ENCODE measurements at places on chromosomes 11 and 22. TPM values are rescaled to one million over a fixed set of nuclear protein-coding genes. Genes with fewer than 3 reads are reported as not detected.

The POU2AF3 gene
- 0.39 TPM for total RNA-seq

The SAA4 gene
- total RNA-seq: 876 TPM

GRCh38 chr11:44597358-44598012 is 32.0 kb downstream of the CD82 start:
- DNase-seq: no peak
- no peaks in the 10 kb centered on the region for H3K36me3 ChIP-seq
- H3K4me3 ChIP-seq: no peak overlapping the region
- H3K27ac ChIP-seq: no peak overlapping the region
- peaks cover 3% of the 10 kb centered on the region for H3K4me1 ChIP-seq

The VSIG2 gene
- total RNA-seq: 1.4 TPM

DNA sequence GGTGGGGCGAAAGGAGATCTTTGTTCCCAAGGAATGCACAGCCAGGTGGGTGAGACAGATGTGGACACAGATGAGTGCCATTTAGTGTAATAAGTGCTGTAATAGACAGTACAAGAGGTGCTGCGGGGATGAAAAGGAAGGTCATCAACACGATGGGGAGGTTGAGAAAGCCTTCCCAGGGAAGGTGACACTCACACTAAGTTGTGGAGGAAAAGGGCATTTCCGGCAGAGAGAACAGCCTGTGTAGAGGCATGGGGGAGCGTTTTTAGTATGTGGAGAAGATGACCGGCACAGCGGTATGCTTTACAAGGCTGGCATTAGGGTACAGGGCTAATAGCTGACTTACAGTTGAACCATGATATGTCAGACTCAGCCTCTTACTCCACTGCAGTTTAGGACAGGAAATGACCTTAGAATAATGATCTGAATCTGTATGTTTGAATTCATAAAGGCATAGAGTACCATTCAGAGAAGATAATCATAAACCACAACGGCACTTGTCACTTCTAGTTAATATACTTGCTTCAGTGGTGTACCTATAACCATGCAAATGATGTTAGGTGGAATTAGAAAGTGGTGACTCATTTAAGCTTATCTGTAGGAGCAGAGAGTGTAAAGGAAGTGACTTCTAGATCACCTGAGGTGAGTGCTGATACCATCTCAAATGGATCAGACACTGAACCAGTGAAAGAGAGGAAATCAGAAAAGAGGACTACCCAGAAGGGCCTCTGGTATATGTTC is 60.6 kb downstream of the FAM83F start:
- no peaks in the 10 kb centered on the region for H3K27me3 ChIP-seq
- no peak for DNase-seq
- H3K27ac ChIP-seq: no peak overlapping the region

DNA sequence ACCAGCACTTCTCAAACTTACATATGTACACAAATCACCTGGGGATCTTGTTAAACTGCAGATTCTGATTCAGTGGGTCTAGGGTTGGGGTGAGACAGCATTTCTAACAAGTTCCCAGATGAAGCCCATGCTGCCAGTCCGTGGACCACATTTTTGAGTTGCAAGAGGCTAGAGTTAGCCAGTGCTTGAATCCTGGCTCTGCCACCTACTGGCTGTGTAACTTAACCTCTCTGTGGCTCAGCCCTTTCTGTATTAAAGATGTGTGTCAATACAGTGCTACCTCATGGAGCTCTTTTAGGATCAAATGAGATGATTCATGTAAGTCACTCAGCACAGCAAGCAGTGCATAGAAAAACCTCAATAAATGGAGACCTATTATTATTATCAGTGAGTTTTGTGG is 90.2 kb upstream of the ISX start:
- no peaks in the 10 kb centered on the region for H3K36me3 ChIP-seq
- no peak for DNase-seq
- H3K4me1 ChIP-seq: no peaks in the 10 kb centered on the region
- no peaks in the 10 kb centered on the region for H3K27me3 ChIP-seq

DNA sequence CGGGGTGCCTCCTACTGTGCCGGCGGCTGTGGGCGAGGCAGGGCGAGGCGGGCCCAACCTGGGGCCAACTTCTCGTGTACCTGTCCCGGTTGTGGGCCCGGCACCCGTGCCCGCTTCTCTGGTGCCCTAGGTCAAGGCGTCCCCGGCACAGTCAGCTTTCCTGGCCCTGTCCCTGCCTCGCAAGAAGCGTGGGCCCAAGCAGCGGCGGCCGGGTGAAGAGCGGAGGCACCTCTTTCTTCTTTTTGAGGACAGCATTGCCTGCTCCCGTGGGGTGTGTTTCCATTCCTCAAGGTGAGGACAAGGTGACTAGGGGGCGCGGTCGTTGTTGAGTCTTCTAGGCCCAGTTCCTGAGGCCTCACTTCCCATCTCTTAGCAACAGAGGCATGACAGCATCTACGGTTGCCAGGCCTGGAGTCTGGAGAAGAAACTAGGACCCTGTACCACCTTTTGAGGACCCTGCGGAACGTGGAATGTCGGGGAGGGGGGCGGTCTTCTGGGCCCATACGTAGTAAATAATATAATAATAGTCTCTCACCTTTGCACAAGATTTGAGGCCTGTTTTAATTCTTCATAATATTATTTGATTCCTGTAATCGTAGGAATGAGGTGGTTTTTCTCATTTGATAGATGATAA is 418 bp downstream of the ACO2 start:
- peak overlapping the region; percentile 96 for H3K27ac ChIP-seq
- peaks cover 31% of the 10 kb centered on the region for H3K36me3 ChIP-seq
- peak overlapping the region; percentile 83 for H3K4me3 ChIP-seq
- H3K4me1 ChIP-seq: no peaks in the 10 kb centered on the region
- DNase-seq: no peak

The MORC2 gene
- 9.3 TPM for total RNA-seq
